Lung microvascular endothelial cell (primary cell): ENCODE measurements at places on chromosomes 6 and 20.

DNA sequence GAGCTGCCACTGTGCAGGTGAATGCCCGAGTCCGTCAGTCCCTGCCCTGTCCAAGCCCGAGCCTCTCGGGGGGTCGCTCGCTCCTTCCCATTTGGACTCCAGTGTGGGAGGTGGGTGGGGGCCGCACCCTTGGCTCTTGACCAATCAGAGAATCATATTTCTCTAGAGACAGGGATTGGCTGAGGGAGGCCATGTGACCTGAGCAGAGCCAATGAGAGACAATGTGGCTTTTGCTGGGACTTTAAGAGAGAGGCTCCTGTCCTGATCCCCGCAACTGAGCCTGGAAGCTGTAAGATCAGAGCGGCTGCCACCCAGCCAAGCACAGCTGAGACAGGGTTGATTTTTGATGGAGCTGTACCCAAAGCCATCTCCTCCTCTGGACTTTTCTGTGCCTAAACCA lies 199.3 kb downstream of the TFAP2C start:
- no peak for DNase-seq

DNA sequence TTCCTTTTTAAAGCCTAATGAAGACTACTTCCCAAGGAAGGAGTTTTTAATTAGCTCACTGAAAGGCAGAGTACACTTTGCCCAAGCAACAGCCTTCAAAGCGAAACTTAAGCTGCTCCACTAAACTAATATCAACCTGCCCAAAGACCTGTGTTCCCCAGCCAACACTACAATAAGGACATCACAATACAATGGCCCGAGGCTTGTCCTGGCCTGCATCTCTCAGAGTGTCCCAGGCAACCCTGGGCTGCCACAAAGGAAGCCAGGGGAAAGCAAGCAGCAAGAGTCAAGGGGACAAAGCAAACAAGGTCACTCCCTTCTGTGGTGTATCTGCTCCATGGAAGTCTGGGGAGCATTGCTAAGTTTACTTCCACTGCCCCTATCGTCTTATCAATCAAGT lies 52.3 kb downstream of the PIGU start:
- no peak for DNase-seq

DNA sequence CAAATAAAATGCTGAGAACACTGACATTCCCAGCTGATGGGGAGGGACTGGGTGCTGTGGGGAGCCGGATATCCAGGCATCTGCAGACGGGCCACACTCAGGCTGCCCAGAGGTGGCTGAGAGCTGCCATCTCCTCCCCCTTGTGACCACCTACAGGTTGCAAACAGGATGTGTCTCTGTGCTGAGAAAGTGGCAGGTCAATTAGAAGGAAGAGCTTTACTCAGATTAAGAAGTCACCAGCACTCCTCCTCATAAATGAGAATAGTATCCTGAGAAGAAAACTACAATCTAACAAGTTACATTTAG lies 63.0 kb downstream of the HUS1B start:
- DNase-seq: no peak

- peak; percentile 83 for DNase-seq
These were observed 246.7 kb downstream of the FOXC1 start for GRCh38 chr6:1856381-1856780.

- DNase-seq: peak; percentile 50
These were observed 43.6 kb upstream of the CCN6 start for GRCh38 chr6:112010328-112010727.

DNA sequence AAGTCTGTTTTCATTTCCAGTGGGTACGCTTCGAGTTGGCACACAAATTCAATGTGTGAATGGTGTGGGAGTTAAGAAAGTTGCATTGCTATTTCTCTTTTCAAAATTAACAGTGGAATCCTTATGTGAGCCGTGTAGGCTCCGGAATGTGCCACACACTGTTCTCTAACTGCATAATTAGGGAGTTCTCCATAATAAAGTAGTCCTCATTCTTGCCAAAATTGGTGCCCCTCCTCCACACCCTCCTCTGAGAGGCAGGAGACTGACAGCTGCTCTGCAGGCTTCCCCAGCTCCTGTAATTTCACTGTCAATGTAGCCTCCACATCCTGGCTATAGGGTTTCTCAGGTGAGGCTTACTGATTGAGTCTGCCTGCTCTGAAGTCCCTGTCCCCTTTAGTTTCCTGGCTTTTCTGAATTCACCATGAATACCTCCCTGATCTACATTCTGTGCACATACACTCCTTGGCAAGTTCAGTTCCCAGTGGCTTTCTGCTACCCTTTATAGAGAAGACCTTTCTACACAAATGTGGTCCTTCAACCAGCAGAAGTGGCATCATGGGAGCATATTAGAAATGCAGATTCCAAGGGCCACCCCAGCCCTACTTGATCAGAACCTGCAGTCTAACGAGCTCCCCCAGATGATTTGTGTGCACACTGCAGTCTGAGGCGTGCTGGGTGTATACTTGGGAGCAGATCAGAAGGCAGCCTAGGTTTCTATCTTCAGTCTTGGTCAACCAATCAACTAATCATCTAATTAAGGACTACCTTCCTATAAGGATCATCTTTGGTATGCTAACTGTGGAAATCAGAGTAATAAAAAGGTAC lies 19.9 kb upstream of the CCN6 start:
- DNase-seq: no peak

GRCh38 chr6:13234130-13234529 lies 94.2 kb downstream of the TBC1D7 start:
- no peak for DNase-seq

- no peak for DNase-seq
These were observed 728 bp upstream of the CEP162 start for GRCh38 chr6:84228198-84228543.

DNA sequence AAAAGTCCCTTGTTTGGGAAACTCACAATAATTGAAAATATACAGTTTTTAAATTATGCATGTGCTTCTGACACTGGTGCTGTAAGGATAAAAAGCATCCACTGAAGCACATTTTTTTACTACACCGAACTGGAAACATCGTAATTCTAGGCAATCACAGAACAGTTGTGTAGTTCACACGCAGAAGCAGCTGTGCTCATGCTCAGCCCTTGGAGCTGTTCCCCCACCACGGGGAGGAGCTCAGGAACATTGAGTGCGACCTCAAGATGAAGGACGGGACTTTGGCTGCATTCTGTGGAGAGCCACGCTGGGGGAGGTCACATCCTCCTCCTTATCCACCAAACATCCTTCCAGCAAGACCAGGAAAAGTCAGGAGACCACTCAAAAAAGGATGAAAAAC lies 466.3 kb upstream of the CDH4 start:
- DNase-seq: no peak

- no peak for DNase-seq
These were observed 148.9 kb downstream of the CEBPB start for GRCh38 chr20:50339466-50339901.

DNA sequence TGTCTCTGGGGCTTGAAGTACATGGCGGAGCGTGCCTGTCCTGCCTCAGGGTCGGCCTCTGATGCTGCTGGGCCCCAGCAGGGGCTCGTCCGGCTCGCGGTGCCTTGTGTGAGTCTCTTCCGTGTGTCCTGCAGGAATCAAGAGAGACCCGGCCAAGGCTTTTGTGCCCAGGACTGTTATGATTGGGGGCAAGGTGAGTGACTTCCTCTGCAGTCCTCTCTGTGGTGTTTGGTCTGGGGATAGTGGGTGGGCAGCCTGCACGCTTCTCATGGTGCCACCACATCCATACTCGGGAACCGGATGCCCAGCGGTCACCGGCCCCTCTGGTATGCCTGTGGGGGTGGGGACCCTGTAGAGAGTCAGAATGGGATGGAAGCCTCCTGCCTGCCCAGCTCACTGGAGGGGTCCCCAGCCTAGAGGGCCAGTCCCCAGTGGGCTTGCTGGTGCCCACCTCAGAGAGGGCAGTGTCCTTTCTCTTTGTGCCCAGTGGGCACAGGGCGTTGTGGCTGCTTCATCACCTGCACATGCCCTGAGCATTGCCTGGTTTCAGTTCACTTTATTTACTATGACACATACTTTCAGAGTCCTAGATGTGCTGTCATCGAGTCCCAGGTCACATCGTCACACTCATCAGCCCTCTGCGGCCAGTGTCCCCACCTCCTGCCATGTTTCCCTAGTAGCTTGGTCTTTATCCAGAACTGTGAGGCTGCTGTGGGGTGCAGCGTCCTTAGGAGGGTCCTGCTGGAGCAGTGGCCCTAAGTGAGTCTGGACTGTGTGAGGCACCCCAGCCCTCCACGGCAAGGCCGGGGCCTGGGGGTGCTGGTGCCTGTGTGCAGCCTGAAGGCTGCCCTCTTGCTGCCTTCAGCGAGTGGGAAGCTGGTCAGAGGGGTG lies 40.7 kb downstream of the PYGB start:
- DNase-seq: no peak

DNA sequence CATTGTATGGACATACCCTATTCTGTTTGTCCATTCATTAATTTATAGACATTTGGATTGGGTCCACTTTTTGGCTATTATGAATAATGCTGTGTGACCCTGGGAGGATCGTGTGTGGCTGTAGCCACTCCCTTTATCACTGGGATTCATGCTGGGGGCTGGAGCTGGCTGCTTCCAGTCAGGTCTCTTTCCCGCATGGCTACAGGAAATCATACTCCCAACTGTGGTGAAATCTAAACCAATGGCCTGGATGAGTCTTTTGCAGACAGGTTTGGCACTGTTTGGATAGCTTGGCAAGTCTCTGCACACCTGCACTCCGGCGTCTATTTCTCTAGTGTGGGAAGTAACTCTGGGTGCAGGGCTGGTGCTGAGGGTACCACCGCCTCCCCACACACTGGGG lies 80.4 kb downstream of the RIN2 start:
- no peak for DNase-seq

GRCh38 chr6:22271081-22271480 lies 25.8 kb downstream of the PRL start:
- no peak for DNase-seq

- DNase-seq: no peak
These were observed 39.7 kb downstream of the TRMT11 start for GRCh38 chr6:126026001-126026400.

- DNase-seq: no peak
These were observed 21.9 kb downstream of the NEDD9 start for GRCh38 chr6:11210386-11211138.

DNA sequence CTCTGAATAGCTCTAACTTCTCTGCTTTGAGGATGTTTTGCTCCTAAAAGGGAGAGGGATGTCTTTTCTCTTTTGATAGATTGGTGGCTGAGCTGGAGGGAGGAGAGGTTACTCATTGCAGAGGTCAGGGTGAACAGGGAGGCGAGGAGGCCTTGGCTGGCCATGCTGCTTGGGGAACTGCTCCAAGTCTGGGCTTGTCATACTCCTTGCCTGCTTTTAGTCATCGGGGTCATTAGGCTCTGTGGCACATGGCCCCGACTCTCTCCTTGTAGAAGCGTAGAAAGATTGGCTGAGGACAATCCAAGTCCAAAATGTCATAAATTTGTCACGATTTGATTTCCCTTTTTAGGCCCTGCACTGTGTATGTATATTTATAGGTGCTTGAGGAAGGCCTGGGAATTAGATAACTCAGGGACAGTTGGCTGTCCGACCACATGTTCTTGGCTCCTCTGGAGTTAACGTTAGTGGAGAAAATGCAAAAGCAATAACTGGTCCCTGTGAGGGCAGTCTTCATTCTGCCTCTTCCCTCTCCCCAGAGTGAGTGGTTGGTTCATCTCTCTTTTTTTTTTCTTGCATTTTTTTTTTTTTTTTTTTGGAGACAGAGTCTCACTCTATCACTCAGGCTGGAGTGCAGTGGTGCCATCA lies 160.1 kb downstream of the SCP2D1 start:
- DNase-seq: no peak

DNA sequence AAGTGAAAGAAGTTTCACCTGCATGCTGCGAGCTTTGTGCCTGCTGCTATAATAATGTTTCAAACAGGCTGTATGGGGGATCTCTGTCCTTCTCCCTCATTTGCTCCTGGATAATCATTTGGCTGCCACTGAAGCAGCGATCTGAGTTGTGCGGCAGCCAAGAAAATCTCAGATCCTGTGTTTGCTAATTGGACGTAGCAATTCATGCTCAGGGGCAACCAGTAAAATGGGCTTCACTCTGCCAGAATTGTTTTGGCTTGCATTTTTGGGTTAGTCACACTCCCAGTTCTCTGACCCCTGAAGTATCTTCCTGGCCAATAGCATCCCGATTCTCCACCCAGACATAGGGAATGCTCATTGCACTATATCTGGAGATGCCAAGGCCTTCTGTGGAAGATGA lies 13.7 kb upstream of the STXBP5 start:
- DNase-seq: no peak

- no peak for DNase-seq
These were observed 89.5 kb downstream of the TIAM2 start for GRCh38 chr6:155084431-155085123.

DNA sequence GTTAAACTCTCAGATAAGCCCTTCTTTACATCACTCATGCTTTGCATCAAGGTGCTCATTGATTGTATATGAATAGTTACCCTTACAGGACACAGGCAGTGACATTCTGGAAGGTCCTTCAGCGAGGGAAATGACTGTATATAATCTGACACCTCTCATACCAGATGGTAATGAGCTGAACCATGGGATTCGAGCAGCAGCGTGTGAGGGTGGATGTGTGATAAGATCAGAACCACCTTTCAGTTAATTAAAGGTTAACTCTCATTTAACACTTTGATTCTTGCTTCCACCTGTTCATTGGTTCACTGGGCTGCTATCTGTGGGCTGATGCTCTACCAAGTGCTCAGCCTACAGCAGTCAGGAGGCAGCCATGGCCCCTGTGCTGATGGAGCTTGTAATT lies 24.2 kb downstream of the NEDD9 start:
- no peak for DNase-seq

- DNase-seq: no peak
These were observed 618.0 kb upstream of the FLRT3 start for GRCh38 chr20:14955399-14955798.

DNA sequence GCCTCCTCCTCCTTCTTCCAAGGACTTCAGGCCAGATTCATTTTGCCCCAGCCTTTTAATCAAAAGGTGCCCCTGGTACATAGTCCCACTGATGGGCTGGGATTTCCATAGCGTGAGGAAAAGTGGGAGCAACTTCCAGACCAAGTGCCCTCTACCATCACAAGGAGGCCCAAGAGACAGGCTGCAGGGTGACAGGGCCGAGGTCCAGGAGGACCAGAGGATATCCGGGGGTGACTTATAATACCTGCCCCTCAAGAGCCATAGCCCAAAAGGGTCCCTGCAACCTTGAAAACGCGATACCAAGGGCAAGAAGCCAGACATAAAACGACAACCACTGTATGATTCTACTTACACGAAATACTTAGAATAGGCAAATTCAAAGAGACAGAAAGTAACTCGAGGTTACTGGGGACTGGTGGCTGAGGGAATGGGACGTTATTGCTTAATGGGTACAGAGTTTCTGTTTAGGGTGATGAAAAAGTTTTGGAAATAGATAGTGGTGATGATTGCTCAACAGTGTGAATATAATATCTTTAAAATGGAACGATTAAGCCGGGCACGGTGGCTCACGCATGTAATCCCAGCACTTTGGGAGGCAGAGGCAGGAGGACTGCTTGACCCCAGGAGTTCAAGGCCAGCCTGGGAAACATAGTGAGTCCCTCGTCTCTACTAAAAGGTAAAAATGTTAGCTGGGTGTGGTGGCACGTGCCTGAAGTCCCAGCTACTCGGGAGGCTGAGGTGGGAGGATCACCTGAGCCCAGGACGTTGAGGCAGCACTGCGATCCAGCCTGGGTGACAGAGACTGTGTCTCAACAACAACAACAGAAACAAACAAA lies 71.9 kb downstream of the NOL4L start:
- DNase-seq: no peak

GRCh38 chr6:149277621-149278020 lies 39.9 kb upstream of the TAB2 start:
- no peak for DNase-seq
